ENCODE measurements at places on chromosomes 11 and 22.

DNA sequence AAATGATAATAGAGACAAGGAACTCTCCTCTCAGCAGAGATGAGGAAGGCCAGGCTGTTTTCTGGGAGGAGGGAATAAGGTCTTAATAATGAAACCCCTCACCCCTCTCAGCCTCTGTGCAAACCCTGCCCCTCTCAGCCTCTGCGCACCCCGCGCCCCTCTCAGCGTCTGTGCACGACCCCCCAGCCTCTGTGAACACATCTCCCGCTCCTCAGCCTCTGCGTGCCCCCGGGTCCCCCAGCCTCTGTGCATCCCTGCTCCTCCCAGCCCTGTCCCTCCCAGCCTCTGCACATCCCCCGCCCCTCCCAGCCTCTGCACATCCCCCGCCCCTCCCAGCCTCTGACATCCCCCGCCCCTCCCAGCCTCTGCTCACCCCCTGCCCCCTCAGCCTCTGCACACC, 837.8 kb downstream of the TBC1D22A start:
- no peaks in the 10 kb centered on the region for H3K4me1 ChIP-seq
- H3K4me3 ChIP-seq = no peak overlapping the region
- peaks cover 9% of the 10 kb centered on the region for H3K27me3 ChIP-seq
- H3K36me3 ChIP-seq = no peaks in the 10 kb centered on the region
- DNase-seq = no peak
- H3K27ac ChIP-seq = no peak overlapping the region

DNA sequence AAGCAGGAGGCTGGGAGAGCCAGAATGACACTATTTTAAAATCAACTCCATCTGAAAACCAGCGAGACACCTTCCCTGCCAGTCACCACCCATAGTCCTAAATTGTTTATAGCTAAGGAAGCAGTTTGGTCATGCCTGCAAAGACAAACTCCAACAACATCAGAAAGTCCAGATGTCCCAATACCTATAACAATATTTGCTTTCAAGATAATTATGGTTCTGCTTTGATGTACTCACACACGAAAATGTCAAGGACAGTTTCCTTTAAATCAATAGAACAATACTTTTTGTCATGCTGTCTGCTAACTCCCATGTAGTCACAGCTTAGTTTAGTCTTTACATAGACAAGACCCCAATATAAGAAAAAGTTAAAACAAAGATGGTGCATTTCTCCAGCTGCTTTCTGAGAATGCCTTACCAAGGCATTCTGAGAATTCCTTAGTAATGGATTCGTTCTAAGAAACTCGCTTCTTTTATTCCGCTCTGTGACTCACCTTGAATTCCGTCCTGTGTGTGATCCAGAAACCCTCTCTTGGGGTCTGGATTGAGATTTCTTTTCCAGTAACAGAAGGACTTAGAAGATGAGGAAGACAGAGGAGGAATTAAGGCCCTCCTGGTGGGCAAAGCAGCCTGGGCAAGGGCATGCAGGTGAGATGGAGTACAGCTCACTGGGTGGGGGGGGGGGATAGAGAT, 9.6 kb upstream of the SCGB2A2 start:
- no peak for DNase-seq
- no peak overlapping the region for H3K27ac ChIP-seq
- H3K4me1 ChIP-seq = peaks cover 13% of the 10 kb centered on the region

- H3K4me1 ChIP-seq = peaks cover 27% of the 10 kb centered on the region
- H3K36me3 ChIP-seq = no peaks in the 10 kb centered on the region
- DNase-seq = peak; percentile 66
- no peak overlapping the region for H3K4me3 ChIP-seq
- H3K27ac ChIP-seq = peak overlapping the region; percentile 37
- peaks cover 8% of the 10 kb centered on the region for H3K27me3 ChIP-seq
These were observed 57.6 kb downstream of the SMIM38 start for GRCh38 chr11:69213316-69213715.

- DNase-seq = no peak
- no peak overlapping the region for H3K27ac ChIP-seq
- peaks cover 31% of the 10 kb centered on the region for H3K27me3 ChIP-seq
- no peaks in the 10 kb centered on the region for H3K4me1 ChIP-seq
- H3K4me3 ChIP-seq = no peak overlapping the region
These were observed 8.2 kb upstream of the PRSS23 start for GRCh38 chr11:86792150-86792549.

- H3K4me1 ChIP-seq = no peaks in the 10 kb centered on the region
- DNase-seq = no peak
- H3K27me3 ChIP-seq = peaks cover 48% of the 10 kb centered on the region
These were observed 118.6 kb downstream of the HIPK3 start for GRCh38 chr11:33375688-33376311.
